ENCODE measurements at places on chromosomes 1 and 21.

DNA sequence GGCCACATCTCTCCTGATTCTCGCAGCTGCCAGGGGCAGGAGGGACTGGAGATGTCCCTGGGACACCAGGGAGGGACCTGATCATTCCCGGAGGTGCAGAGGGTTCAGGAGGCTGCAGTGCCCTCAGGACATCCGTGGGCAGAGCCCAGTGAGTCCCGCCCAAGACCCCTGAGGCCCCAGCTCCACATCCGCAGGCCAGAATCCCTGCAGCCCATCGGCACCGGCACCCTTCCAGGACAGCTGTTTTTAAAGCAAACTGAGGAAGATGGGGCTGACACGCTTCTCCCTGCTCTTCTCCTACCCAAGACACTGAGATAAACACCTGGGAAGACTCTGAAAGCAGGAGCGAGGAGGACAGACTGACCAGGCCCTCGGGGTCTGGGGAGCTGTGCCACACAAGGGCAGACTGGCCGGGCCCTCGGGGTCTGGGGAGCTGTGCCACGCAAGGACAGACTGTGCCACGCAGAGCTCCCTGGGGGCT is 25.5 kb downstream of the SLC19A1 start:
- no peak for DNase-seq

GRCh38 chr1:117120774-117121588 is 568 bp downstream of the TRIM45 start:
- no peak for DNase-seq

GRCh38 chr1:42290130-42290529 is 44.9 kb downstream of the FOXJ3 start:
- no peak for DNase-seq

DNA sequence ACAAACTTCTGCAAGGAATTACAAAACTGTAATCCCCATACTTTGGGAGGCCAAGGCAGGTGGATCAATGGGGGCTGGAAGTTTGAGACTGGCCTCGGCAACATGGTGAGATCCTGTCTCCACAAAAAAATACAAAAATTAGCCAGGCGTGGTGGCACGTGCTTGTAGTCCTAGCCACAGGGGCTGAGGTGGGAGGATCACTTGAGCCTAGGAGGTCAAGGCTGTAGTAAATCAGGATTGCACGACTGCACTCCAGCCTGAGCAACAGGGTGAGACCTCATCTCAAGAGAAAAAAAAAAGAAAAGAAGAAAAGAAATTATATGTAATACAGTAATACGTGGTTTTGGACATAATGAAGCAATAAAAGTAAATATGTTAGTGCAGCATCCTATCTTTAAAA is 138.2 kb downstream of the COP1 start:
- no peak for DNase-seq

DNA sequence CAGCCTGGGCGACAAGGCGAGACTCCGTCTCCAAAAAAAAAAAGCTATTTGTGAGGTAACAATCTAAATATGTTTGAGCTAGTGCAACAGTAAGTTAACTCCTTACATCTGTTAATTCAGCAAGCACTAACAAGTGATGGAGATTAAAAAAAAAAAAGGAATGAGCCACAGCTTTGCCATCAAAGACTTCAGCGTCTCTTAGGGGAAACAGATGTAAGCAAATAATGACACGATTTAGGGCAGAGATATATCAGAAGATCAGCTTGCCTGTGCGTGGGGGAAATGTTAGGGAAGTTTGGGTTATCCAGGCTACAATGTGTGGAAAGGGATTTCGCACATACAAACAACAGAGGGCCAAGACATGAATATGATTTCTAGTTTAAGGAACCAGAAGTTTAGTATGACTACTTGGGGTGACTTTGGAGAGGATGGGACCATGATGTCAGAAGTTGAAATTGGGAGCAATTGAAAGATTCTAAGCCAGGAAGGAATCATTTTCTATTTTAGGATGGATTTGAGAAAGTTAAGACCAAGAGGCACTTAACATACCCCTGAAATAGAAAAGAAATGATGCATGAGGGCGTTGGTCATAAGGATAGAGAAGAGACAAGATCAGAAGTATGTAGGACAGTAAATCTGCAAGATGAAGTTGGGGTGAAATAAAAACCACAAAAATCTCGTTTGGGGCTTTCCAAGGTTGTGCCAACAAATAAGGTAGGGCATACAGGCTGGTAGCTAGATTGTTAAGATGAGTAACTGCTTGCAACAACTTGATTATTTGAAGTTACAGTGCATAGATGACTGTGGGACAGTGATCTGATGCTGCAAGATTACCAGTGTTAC is 2.4 kb upstream of the BRWD1 start:
- DNase-seq: no peak

- no peak for DNase-seq
Observed at GRCh38 chr1:188237573-188238348, 1409.0 kb downstream of the PLA2G4A start.

DNA sequence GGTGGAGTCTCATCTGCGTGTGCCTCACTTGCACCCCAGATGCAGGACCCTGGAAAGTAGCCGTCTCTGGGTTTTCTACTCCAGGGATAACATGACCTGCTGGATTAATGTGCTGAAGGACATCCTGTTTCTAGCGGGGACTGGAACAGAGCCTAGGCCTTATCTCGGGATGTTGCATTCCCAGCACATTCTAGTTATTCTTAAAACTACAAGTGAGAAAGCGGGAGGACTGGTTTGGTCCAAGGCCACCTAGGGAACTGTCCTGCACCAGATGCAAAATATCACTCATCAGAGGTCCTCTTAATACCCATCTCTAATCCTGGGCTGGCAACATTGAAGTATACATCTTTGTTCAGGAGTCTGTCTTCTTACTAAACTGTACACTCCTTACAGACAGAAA is 179.9 kb downstream of the ZC3H11B start:
- no peak for DNase-seq

- no peak for DNase-seq
Observed at GRCh38 chr1:201693890-201694607, 134.9 kb upstream of the IPO9 start.

DNA sequence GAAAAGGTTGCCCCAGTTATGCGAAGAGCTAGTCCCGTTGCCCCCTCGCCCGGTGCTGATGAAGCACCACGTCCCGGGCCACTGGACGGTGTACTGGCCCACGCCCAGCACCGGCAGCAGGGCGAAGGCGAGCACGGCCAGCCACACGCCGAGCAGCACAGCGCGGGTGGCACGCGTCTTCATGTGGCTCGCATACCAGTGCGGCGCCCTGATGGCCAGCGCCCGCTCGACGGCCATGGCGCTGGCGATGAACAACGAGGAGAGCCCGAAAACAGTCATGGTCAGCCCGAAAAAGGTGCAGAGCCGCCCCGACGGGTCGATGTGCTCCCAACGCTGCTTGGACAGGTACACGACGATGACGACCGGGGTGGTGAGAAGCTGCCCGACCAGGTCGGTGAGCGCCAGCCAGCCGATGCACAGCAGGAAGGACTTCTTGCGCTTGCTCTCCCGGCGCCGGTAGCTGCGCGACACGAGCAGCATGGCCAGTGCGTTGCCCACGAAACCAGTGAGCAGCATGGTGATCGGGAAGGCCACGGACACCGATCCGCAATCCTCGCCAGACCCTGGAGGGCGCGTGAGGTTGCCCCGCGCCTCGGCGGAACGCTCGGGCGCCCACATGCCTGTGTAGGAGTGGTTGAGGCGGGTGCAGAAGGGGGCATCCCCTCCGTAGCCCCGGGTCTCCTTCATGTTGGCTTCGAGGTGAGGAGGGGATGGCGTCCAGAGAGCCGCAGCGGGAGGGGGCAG is 553 bp downstream of the PTGER3 start:
- DNase-seq: no peak

GRCh38 chr1:43052322-43052721 is 93.7 kb upstream of the SLC2A1 start:
- DNase-seq: no peak

GRCh38 chr1:70415882-70416281 is 4.8 kb downstream of the CTH start:
- DNase-seq: no peak

GRCh38 chr1:206578068-206578977 is 33.9 kb downstream of the EIF2D start:
- DNase-seq: no peak

DNA sequence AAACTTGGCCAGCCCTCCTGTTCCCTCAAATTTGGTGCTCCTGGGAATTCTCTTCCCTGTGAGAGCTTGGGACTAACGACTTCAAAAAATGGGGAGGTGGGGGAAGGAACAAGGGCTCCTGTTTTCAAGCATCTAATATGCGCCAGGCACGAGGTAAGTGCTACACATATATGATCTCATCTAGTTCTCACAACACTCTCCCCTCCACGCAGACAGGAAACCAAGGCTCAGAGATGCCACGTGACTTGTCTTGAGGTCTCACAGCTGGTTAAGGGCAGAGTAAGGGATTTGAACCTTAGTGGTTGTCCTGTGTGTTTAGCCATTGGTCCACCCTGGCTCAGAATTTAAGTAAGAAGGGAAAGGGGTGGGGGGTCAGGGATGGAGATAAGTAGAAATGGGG is 125.9 kb downstream of the DMRTB1 start:
- DNase-seq: no peak

- DNase-seq: no peak
Observed at GRCh38 chr1:44499306-44499705, 94.3 kb downstream of the RNF220 start.

GRCh38 chr1:53390261-53390660 is 62.4 kb upstream of the LRP8 start:
- DNase-seq: no peak

DNA sequence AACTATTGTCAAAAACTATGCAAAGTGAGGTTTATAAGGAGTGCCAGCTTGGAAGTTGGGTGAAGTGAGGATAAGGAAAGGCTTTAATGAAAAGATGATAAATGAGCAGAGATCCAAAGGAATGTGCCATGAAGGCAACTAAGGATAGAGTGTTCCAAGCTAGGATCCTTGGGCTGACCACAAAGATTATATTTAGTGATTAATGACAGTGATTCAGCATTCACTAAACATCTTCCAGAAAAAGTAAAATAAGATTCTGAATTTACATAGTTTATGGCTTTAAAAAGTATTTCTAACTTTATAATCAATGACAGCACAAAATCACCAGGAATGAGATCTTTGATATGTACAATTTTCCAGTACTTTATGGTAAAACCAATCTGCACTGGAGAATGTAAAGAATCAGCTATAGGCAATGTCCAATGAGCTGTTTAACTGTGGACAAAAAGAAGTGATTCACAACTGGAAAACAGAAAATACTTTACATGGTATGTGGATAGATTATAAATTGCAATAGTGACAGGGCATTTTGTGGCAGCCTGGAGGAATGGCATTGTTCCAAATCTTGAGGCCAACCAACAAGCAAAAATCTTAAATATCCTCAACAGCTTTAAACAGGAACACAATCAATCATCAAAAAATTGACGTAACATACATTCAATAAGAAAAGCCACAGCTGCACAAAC is 91.2 kb upstream of the KCTD3 start:
- DNase-seq: no peak

DNA sequence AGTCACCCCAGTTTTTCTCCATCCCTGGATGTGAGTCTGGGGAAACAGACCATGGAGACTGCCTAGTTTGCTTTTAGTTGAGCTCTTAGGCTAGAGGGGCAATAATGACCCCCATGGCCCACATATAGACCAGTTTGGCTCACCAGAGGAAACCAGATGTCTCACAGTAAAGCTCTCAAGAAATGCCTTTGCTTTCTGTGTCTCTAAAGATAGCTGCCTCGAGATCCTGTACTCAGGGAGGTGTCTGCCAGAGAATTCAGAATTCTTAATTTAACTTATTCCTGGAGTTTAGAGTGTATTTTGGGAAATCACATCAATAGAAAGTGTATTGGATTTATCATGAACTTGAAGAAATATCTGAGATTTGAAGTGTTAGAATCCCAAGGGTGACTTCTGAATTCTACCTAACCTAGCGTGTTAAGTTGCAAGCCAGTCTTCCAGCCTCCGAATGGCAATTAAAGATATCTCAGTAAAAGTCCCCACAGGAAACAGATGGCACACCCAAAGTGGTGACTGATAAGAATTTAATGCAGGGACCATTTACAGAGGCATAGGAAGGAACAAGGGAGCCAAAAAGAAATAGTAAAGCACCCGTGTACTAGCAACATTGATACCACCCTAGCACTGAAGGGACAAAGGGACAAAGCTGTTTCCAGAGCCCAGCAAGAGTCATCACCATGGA is 37.1 kb downstream of the STYXL2 start:
- no peak for DNase-seq

- no peak for DNase-seq
Observed at GRCh38 chr1:159930216-159930615, 4.9 kb upstream of the TAGLN2 start.

- no peak for DNase-seq
Observed at GRCh38 chr1:64838486-64838885, 93.6 kb downstream of the RAVER2 start.

All from cortex of kidney (tissue), 1 donor.